ENCODE measurements at places on chromosomes 2 and 18. TPM values are rescaled to one million over a fixed set of nuclear protein-coding genes. Genes with fewer than 3 reads are reported as not detected.

GRCh38 chr2:7508296-7508943 lies 591.2 kb downstream of the RNF144A start:
- DNase-seq, result no peak

- DNase-seq, result no peak
These were observed 16.7 kb downstream of the ZCCHC2 start for GRCh38 chr18:62539284-62540165.

GRCh38 chr2:240936106-240936505 lies 30.0 kb downstream of the CROCC2 start:
- DNase-seq, result no peak

GRCh38 chr2:63661076-63661475 lies 72.3 kb downstream of the MDH1 start:
- peak; percentile 50 for DNase-seq

ST8SIA3 gene
- total RNA-seq, result not detected

DNA sequence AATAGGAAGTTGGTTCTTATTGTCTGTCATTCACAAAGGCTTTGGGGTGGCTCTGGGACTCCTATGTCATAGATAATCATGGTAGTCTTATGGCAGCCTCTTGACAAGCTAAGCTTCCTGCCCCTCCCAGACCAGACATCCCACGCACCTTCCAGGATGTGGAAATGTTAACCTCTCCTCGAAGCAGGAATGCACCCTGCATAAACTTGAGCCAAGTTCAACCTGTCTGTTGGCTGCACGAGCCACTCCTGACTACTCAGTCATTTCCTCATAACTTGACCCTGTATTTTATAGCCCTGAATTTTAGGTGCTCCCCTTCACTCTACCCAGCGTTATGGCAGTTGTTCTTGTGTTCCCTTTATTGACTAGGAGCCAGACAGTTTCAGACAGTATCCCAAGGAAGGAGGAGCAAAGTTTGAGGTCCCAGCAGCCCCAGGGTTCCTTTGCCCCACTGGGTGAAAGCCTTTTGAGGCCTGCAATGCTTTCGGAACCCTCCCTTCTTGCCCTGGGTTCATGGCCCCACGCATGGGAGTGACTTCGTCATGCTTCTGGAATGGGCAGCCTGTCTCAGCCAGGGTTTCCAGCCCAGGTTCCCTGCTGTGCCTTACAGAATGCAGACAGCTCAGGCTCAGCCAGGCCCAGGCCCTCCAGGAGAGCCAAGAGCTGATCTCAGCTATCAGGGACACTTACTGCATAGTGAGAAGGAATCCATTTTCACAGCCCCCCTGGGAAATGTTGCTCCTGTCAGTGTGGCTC lies 15.6 kb upstream of the INO80C start:
- DNase-seq, result no peak

DNA sequence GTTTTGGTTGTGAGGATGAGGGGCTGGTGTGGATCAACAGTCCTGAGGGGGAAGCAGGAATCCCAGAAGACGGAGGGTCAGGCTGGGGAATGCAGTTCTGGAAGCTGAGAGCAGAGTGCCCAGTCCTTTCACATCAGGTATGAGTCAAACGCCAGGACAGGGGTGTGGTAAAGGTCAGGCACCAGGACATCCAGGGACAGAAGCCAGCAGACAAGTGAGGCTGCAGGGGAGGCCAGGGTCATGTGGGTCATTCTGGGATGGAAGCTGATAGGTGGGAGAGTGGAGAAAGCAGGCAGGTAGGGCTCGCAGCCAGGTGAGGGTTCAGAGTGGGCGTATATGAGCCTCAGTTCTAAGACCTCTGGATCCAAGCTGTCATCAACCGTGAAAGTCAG lies 12.8 kb upstream of the GNLY start:
- DNase-seq, result no peak

- no peak for DNase-seq
These were observed 632.5 kb downstream of the SUCLG1 start for GRCh38 chr2:83826577-83826976.

GRCh38 chr2:86185517-86186212 lies 9.6 kb downstream of the IMMT start:
- DNase-seq, result peak; percentile 16

- no peak for DNase-seq
These were observed 277.7 kb downstream of the CAMKMT start for GRCh38 chr2:44639399-44639798.

AFF3 gene
- total RNA-seq, result 0.16 TPM

- DNase-seq, result peak; percentile 15
These were observed 1928.8 kb upstream of the CELF4 start for GRCh38 chr18:39494211-39494896.

WDR54 gene
- 24.9 TPM for total RNA-seq

DNA sequence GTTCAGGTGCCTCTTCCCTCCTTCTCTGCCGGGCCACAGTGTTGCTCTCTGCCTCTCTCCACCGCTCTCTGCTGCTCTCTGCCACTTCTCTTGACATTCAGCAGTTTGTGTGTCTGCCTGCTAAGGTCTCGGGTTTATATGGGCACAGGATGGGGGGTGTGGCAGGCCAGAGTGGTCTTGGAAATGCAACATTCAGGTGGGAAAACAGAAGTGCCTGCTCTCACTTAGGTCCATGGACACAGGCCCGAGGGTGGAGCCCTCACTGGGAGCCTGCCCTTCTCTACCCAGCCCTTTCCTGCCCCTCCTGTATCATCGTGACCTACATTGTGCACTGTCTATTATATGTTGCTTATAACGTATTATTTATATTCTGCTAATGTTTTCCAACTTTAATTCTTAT lies 120.8 kb upstream of the TMEM18 start:
- DNase-seq, result no peak

DNA sequence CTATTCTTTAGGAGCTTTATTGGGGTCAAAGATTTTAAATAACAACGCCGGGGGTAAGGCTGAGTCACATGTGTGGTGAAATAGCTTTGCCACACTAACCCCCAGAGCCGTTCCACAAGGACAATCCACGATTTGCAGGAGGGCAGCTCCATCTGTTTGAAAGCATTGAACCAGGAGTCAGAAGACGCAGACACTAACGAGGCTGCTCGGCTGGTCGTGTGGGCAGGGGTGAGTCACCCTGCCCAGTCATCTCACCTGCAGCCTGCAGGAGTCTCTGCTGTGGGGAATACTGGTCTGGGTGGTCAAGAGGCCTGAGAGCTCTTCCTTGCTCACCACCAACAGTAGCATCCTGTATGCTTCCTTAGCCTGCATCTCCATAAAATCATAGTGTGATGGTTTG lies 149.2 kb upstream of the NCK2 start:
- DNase-seq, result no peak

LMAN2L gene
- total RNA-seq, result 18.2 TPM

- peak; percentile 37 for DNase-seq
These were observed 51.8 kb downstream of the MTHFD2 start for GRCh38 chr2:74250189-74250631.

GRCh38 chr2:102486941-102487702 lies 14.1 kb downstream of the SLC9A4 start:
- DNase-seq, result no peak

- no peak for DNase-seq
These were observed 33.8 kb upstream of the NFATC1 start for GRCh38 chr18:79361766-79362522.

ERBB4 gene
- 0.74 TPM for total RNA-seq

SERPINB3 gene
- not detected for total RNA-seq

ANKRD29 gene
- 2.6 TPM for total RNA-seq

DNA sequence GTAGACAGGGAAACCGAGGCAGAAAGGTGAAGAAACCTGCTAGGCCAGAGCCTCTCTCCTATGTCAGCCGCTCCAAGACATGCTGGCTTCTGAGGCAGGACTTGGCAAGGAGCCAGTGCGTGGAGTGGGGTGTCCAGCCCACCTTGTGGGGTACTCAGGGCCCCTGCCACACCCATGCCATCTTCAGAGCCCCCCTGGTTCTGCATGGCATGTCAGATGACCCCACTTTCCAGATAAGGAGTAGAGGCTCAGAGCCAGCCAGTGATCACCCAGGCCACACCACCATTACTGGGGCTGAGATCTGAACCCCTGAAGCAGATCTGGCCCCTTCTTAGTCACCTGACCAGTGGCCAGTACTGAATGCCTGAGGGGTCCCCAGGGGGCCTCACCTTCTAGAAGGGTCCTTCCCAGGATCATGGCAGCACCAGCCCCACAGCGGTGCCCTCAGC lies 14.7 kb downstream of the CROCC2 start:
- no peak for DNase-seq

DNA sequence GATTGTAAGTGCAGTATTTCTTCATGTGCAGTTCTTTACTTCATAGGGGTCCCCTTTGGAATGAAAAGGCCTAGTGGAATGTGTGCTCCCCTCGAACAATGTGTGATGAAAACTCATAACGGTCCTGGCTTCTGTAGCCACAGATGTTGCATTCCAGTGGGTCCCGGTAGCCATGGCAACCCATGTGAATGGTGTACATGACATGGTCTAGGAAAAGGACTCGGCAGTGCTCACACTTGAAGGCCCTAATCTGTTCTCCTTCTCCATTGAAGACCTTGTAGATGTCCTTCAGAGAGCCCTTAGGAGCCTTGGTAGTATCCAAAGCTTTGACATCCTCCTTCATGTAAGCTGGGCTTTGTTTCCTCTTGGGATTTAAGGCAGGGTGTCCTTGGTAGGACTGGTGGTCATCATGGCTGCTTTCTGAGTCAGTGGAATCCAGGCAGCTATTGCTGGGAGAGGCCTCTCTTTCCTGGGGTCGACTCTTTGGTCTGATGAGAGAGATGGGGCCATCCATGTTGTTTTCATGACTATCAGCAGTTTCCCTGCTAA lies 144.0 kb downstream of the IKZF2 start:
- no peak for DNase-seq

Data from endothelial cell of umbilical vein (primary cell).